ENCODE measurements at places on chromosomes 1 and 21.

DNA sequence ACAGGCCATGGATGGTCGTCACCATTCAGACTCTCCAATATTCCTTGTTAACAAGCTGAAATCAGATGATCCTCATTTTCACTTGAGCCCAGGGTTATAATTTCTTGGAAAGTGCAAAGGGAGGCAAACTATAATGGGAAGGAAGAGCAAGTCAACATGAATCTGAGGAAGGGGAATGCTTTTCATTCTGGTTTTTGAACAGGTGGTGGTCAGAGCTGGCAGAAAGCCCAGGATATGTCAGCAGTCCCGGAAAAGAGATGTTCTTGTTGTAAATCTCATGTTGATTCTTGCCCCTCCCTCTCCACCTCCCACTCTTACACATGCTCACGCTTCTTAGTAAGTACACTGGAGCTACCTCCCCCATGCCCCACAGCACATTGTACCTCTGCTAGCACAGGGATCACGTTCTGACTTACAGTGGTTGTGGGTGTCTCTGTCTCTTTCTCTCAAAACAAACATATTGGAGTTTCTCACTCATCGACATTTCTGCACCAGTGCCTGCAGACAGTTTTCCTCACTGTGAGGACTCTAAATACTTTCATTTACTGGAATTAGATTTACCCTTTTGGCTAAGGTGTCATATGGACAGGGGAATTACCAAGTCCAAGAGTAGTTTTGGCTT is 77.6 kb downstream of the XCL2 start:
- no peak for DNase-seq

- no peak for DNase-seq
Measured at GRCh38 chr21:37842163-37842919, 73.9 kb downstream of the KCNJ6 start.

DNA sequence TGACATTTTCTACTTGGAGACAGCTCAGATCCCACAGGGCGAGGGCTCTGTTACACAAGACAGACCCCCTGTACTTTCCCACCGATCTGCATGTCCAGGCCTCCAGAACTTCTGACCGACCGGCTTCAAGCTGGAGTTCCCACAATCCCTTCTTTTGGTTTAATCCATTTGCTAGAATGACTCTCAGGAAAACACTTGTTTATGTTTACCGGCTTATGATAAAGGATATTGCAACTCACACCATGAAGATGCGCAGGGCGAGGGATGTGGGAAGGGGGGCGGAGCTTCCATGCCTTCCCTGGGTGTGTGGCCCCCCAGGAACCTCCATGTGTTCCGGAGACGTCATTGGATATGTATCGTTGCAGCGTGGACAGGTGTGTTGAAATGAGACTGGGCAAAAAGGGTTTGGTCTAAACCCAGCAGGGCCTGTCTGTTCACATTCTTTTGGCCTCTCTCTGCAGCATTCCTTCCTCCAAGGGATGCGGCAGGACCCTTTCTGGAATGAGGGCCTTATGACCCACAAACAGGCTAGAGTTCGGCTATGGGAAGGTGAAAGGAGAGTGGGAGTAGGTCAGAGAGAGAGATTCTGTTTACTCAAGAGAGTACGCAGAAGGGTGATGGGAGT is 7.5 kb upstream of the IGSF5 start:
- no peak for DNase-seq

- no peak for DNase-seq
Measured at GRCh38 chr1:206505702-206506355, 1.5 kb upstream of the RASSF5 start.

- no peak for DNase-seq
Measured at GRCh38 chr21:38083535-38083934, 167.3 kb upstream of the KCNJ6 start.

DNA sequence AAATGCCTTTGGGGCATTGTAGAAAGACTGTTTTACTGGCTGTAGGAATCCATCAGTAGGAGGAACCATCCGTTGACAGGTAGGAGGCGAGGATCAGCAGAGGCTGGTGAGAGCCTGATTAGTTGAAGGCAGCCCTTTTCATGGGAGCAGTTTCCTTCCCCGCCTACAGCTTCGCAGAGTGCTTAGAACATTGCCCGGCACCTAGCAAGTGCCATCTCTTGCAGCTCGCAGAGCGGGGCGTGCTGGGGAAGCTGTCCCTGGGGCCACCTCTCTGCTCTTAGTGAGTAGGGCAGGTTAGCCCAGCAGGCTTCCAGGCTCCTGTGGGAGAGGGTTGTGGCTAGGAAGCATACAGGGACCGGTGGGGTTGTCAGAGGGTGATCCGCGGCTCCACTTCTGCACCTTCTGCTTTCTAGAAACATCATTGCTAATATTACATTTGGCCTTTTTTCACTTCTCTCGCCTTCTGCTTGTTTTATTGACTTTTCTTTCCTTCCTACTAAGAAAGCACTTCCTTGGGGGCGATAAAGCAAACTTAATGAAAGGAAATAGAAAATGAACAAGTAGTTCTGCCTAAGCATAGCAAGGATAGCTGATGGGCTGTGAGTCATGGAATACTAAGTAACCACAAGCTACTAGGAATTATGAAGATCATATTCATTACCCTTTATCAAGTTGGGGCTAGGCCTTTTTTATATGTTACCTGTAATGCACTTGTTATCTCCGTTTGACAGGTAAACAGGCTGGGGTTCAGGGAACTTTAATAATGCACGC is 176.7 kb downstream of the GALNT2 start:
- DNase-seq, result no peak

Data from CD4-positive, alpha-beta T cell treated with Interleukin-15 for 1 hour (primary cell).